Stimulated activated CD4-positive, alpha-beta T cell treated with anti-CD3 and anti-CD28 coated beads, Interleukin-4, amount 100 ng/mL, for 1 hour (primary cell): ENCODE measurements at places on chromosomes 3 and 15.

- DNase-seq = no peak
These were observed 131.6 kb upstream of the CMC1 start for GRCh38 chr3:28109829-28110228.

DNA sequence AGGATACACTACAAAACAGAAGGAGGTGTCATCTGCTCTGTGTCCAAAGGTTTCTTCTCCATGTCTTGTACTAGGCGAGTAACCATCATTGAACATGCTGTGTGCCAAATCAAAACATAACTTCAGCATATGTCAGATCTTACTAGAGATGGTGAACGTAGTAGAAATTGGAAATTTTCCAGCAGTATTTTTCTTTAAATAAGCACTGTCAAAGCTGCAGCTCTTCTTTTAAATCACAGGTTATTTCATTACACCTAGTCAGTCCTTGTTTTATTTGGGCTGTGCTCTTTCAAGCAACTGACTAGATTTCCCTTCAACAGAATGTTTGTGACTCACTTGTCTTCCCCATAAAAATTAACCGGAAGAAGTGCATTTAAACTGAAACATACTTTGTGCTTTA lies 46.5 kb downstream of the MSL2 start:
- DNase-seq = no peak

GRCh38 chr15:61216519-61216918 lies 12.6 kb downstream of the RORA start:
- DNase-seq = no peak

GRCh38 chr3:146503461-146504202 lies 34.3 kb upstream of the PLSCR2 start:
- no peak for DNase-seq

DNA sequence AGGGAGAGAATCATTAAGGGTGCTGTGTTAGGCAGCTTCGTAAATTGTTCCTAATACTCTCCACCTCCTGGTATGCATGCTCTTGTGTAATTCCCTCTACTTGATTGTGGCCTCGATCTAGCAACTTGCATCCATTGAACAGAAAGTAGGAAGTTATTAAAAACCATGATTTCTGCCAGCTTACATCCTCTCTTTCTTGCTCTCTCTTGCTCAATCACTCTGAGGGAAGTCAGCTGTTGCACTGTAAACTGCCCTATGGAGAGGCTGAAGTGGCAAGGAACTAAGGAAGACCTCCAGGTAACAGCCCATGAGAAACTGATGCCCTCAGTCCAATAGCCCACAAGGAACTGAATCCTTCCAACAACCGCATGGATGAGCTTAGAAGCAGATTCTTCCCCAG lies 92.6 kb downstream of the ERC2 start:
- DNase-seq = no peak

- DNase-seq = no peak
These were observed 273.4 kb upstream of the NSMCE3 start for GRCh38 chr15:29542994-29543393.

DNA sequence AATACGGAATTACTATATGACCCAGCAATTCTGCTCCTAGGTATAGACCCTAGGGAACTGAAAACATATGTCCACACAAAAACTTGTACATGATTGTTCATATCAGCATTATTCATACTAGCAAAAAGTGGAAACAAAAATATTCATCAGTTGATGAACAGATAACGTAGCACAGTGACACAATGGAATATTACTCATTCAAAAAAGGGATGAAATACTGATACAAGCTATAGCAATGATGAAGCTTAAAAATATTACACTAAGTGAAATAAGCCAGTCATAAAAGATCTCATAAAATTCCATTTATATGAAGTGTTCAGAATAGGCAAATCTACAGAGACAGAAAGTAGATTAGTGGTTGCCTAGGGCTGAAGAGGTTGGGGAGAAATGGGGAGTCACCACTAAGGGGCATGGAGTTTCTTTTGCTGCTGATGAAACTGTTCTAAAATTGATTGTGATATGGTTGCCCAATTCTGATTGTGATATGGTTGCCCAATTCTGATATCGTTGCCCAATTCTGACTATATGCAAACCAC lies 10.5 kb downstream of the C15orf61 start:
- DNase-seq = no peak

- no peak for DNase-seq
These were observed 221.9 kb upstream of the TOPAZ1 start for GRCh38 chr3:44019736-44020135.

DNA sequence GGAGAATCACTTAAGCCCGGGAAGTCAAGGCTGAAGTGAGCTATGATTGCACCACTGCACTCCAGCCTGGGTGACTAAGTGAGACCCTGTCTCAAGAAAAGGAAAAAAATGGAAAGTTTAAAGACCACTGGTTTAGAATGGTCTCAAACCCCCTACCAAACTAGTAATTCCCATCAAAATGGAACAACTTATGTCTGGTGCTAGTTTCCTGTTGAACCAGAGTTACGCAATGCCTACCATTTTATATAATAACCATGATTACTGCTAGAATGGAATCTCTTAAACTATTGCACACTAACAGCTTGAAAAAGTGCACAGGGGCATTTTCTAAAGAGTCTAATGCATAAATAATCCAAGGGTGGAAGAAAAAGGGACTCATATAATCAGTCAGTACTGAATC lies 43.6 kb downstream of the DMXL2 start:
- DNase-seq = no peak
